ENCODE measurements at places on chromosomes 4 and X.

- DNase-seq = no peak
Measured at GRCh38 chr4:185838514-185839193, 26.7 kb upstream of the SORBS2 start.

GRCh38 chr4:24630937-24631336 lies 46.6 kb upstream of the DHX15 start:
- no peak for DNase-seq

- no peak for DNase-seq
Measured at GRCh38 chr4:139635966-139636365, 29.7 kb upstream of the MGST2 start.

GRCh38 chrX:32421266-32421665 lies 790.1 kb downstream of the DMD start:
- DNase-seq = no peak

GRCh38 chrX:32370456-32371205 lies 840.7 kb downstream of the DMD start:
- DNase-seq = no peak

- peak; percentile 70 for DNase-seq
Measured at GRCh38 chr4:125750399-125750798, 435.6 kb downstream of the FAT4 start.

GRCh38 chrX:9362363-9362928 lies 102.4 kb upstream of the TBL1X start:
- no peak for DNase-seq

GRCh38 chr4:179478608-179479007 lies 2036.4 kb upstream of the AGA start:
- DNase-seq = no peak

GRCh38 chr4:26044524-26044923 lies 130.5 kb downstream of the SMIM20 start:
- DNase-seq = no peak

GRCh38 chrX:53257166-53257565 lies 24.2 kb downstream of the IQSEC2 start:
- DNase-seq = no peak

DNA sequence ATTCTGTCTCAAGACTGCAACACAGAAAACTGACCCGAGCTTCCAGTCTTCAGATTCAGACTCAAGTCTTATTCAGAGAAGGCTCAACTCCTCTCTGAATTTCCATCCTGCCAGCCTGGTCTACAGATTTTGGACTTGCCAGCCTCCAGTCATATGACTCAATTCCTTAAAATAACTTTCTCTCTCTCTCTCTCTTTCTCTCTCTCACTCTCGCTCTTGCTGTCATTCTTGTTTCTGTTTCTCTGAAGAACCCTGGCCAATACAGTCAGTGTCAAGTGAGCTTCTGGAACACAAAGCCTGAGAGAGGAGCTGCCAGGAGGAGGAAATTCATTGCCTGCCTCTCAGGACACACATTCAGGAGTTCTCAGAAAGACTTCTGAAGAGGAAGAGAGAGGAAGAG lies 154.9 kb downstream of the PARM1 start:
- no peak for DNase-seq

GRCh38 chrX:24117258-24117657 lies 32.3 kb upstream of the ZFX start:
- DNase-seq = peak; percentile 2

DNA sequence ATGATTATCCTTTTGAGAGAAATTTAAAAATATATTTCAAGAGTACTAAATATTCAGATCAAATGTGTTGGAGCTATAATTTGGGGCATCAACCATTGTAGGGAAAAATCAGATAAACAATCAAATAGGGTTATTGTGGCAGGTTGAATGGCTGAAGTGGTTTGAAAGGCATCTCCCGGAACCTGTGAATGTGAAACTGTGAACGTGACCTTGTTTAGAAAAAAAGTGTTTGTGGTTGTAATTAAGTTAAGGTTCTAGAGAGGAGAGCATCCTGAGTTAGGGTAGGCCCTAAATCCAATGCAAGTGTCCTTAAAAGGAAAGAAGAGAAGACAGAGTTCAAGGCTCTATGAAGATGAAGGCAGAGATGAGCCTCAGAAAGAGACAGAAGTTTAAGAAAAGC lies 37.4 kb downstream of the ADGRA3 start:
- DNase-seq = no peak

- no peak for DNase-seq
Measured at GRCh38 chr4:174217273-174218126, 66.0 kb downstream of the FBXO8 start.

DNA sequence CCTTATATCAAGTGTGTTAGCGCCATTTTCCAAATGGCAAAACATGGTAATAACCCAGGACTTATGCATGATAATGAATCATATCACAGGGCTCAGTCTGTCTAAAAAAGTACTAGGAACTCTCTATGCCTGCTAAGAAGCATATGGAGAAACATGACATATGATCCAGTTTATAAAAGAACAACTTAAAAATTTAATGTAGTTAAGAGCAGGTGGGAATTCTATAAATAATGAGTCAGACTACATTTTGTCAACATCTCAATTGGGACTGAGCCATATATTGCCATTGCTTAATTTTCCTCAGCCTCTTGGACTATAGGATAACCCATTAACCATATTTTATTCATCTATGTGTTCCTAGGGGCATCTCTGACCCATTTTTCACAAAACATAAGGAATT lies 360.4 kb upstream of the AGA start:
- DNase-seq = no peak

DNA sequence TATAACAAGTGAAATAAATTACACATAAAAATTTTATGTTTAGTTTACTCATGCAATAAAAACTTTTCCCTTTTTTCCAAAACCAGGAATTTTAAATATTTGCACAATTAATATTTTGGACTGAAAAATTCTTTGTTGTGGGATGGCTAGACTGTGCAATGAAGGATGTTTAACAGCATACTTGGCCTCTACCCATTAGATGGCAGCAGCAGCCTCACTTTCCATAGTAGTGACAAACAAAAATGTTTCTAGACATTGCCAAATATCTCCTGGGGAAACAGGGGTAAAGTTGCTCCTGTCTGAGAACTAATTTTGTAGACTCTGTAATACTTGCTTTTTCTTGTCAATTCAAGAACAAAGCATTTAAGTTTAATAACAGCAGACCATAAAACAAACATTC lies 49.8 kb downstream of the SCLT1 start:
- no peak for DNase-seq

DNA sequence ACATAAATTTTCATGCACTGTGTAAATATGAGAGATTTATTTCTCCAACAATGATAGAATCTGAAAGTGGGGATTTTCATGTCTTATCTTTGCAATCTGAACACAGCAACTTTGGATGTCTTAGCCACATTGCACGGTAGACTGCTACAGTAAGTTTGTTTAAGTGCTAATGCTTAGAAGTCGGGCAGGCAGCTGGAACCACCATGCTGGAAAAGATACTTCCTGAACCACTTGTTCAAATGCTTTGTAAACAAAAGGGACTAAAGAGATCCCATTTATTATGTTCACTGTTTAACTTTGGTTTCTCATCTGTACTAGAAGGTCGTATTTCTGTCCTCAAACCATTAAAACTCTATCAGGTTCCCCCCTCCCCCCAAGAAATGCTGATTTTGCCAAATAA lies 555.9 kb upstream of the DIPK2B start:
- DNase-seq = no peak

GRCh38 chr4:123573866-123574508 lies 177.4 kb downstream of the SPRY1 start:
- DNase-seq = no peak

DNA sequence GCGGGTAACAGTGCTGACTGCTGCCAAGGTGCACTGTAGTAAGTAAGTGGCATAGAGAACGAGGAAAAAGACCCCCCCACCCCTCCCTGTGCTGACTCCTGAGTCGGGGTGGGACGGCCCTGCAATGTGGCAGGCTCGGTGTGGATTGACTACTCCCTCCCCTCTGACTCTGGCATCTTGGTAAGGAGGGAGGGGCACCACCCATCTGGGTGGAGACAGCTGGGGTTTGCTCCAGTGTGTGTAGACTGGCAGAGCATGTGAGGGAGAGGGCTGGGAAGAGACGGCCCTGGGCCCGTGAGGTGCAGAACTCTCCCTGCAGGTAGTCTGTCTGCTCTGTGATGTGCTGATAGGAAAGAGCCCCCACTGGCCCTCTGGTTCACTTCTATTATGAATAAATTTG lies 31.0 kb downstream of the NSG1 start:
- DNase-seq = no peak

DNA sequence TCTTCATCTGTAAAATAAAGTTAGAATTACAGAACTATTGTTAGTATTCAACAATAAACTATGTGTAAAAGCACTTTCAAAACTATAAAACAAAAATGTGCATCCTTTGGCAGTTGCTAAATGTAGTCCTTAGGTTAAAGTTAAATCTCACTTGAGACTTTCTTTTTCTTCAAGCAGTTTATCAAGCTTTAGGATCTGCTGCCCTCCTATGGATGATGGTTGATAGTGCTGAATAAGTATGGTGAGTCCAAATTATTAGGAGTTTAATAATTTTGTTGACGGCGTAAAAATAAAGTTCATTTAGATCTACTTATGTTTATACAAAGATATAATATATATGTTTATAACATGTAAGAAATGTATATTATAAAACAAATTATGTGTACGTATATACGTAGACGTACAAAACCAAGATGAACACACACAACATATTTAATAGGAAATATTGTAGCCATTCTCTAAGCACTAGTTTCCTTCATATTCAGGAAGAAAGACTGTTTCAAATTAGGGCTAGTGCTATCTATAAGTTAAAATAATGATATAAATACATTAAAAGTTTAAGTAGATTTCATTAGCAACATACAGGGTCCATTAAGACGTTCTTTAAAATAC lies 22.3 kb downstream of the UGT2A2 start:
- DNase-seq = peak; percentile 12

DNA sequence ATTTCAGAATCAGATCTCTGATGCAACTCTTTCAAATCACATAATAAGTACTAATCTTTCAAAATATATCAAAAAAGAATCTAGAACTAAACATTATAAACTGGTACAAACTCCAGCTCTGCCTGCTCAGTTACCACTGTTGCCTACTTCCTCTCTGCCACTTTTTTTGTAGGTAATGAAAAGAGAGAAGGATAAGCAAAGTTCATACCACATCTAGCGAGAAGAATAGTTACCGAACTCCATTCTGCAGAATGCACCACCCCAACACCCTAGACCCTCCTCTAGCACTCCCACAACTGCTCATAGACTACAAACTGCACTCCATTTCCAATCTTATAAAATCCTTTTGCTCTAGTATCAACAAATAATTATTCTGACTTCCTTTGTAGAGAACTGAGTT lies 19.7 kb upstream of the LRBA start:
- no peak for DNase-seq

DNA sequence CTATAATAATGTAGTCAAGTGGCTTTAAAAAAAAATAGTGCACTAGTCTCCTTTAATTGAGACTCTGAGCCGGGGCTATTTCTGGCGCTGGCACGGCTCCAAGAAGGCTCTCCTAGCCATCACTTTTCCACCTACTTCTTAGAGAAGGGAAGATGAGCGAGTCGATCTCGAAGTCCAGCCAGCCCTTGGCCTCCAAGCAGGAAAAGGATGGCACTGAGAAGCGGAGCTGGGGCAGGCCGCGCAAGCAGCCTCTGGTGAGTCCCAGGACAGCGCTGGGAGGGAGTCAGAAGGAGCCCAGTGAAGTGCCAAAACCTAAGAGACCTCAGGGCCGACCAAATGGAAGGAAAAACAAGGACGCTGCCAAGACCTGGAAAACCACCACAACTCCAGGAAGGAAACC lies 531.9 kb downstream of the MAGEB5 start:
- no peak for DNase-seq

DNA sequence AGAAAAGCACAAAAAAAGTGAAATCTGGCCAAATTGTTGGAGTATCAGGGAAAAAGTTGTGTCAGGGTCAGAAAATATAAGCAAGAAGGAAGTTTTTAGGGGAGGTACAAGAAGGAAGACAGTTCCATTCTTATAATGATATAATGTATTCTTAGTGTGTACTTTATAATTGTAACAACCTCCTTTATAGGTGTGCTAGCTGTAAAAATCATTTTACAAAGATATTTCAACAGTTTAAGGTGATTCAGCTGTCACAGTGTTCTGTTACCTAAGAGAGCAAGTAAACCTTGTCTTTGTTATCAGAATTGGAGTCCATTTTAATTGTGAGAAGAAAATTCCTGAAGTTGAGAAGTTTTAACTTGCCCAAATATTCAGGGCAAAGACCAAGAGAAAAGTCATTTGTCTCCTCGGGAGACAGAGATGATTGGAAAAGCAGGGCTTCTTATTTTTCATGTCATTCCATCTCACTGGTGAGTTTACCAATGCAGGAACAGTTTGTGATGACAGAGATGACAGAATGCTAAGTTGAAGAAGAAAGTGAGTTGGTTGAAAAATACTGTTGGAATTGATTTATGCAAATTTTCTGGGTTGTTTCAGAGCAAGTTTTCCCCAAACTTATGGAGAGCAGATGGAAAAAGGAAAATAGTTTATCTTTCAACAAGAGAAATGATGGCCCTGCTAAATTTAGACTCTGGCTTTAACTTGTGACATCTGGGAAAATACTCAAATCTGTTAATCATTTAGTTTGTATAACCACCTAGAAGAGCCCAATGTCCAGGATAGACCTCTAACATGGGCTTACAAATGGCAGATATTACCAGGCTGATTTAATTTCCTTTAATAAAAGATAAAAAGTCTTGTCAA lies 14.8 kb downstream of the INTS6L start:
- no peak for DNase-seq

GRCh38 chr4:73663576-73663975 lies 43.3 kb upstream of the RASSF6 start:
- DNase-seq = no peak

DNA sequence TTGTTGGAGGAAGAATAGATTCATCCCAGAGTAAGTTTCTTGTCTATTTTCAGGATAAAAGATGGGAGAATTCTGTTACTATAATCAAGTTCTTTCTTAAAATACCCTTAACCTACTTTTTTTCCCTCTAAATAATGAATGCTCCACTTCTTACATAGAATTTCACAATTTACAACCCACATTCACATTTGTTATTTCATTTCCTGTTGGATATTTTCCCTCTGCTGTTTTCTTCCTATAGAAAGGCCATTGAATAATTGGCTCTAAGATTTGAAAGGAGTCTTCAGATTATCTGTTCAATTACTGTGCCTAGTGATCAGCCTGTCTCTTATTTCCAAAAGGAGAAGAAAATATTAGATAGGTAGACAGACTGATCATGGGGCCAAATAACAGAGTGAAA lies 79.7 kb downstream of the CPE start:
- no peak for DNase-seq

DNA sequence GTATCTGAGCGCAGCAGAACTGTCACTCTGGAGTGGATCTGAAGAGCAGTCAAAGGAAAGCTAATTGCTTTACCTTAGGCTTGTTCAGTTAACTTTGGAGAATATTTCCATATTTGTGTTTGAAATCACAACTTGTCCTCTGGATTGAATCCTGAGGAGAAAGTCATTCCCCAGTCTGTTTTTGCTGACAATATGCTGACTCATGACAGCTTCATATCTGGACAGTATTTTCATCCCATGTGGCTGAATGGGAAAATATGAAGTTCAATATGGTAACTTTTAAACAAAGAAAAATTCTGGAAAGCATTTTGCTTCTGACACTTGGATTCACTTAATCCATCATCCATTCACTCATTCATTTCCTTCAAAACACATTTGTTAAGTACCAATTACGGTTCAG lies 46.3 kb upstream of the MAGEC3 start:
- no peak for DNase-seq

- DNase-seq = no peak
Measured at GRCh38 chr4:186348433-186348832, 82.4 kb downstream of the F11 start.

Measured in retinal pigment epithelial cell (primary cell).